ENCODE measurements at places on chromosomes 5 and 9. TPM values are rescaled to one million over a fixed set of nuclear protein-coding genes. Genes with fewer than 3 reads are reported as not detected.

Gene WDR31
- total RNA-seq = 1.3 TPM

Gene SOX30
- 0.09 TPM for total RNA-seq

Gene ORM2
- total RNA-seq = not detected

Gene SLC9A3
- 2.4 TPM for total RNA-seq

Gene RAB3C
- total RNA-seq = not detected
